EH (cell line): ENCODE measurements at places on chromosomes 5 and 9.

DNA sequence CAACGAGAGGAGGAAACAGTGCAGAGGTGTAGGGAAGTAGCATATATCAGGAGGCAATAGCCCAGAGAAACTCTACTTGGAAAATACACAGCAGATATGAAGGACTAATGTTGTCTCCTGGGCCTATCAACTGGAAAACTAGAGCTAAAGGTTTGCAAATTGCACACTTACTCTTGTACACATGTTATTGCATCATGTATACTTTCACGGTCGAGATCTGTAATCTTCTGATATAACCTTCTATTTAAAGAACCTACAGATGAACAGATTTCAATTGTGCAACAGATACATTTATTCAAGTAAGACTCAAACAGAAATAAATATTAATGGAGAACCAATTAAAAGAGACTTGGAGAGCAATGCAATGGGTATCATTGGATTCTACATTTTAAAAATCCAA is 256.3 kb upstream of the TMEM161B start:
- no peak for DNase-seq

- no peak for DNase-seq
Measured at GRCh38 chr9:99101812-99102211, 3.1 kb upstream of the TGFBR1 start.

DNA sequence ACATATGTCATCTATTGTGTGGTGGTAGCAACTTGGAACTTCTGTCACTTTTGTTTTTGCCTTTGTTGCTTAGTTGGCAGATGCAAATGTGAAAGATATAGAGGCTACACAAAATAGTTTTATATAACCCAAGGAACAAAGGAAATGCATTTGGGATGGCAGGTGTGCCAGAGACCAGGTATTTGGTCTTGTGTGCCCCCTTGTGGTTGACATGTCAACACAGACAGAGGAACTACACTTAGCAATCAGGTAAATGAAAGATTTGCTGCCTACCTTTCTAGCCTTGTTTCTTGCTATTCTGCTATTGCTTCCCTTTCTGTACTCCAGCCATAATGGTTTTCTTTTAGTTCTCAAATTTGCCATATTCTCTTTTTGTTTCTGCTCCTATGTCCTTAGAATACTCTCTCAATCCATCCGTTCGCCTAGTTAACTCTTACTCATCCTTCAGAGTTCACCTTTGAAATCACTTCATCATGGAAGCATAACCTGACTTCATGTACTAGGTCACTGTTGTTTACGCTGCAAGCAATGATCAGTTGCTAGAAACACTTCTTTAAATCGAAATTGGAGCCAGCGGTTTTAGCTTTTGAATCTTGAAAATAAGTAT is 119.5 kb downstream of the TRPM3 start:
- peak; percentile 41 for DNase-seq

DNA sequence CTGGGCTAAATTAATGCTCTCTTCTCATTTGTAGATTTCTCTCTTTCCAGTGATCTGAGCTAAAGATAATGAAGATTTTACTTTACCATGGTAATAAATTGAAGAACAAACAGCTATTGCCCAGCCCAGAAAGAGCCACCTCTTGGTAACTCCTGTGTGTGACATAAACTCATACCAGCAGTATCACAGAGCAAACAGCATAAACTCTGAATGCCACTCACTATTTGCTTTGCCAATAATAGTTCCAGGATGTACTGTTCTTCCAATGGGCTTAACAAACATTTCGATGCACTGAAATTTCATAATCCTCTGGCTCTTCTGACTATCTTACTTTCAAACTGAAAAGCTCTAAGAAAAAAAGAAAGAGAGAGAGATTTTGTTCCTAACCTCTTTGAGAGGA is 69.8 kb upstream of the RASEF start:
- no peak for DNase-seq

DNA sequence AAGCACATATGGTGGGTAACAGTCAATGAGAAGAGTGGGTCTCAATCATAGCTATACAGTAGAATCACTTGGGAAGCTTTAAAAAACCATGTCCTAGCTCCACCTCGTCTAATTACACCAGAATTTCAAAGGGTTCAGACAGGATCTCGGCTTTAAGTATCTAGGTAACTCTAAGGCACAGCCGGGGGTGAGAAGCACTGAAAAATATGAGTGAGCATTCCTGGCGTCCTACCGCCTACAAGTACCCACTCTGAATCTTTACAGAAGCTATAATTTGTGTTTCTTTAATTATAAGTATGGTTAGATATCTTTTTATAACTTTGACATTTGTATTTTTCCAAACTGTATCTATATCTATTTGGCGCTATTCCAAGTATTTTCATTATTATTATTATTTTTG is 16.1 kb downstream of the PAIP1 start:
- DNase-seq = no peak

GRCh38 chr9:2055203-2055658 is 40.1 kb downstream of the SMARCA2 start:
- peak; percentile 67 for DNase-seq

DNA sequence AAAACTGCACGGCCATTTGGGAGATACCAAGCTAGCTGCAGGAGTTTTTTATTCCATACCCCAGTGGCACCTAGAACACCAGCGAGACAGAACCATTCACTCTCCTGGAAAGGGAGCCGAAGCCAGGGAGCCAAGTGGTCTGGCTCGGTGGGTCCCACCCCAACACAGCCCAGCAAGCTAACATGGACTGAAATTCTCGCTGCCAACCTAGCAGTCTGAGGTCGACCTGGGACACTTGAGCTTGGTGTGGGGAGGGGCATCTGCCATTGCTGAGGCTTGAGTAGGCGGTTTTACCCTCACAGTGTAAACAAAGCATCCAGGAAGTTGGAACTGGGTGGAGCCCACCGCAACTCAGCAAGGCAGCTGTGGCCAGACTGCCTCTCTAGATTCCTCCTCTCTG is 108.9 kb upstream of the CHD1 start:
- DNase-seq = no peak

- DNase-seq = no peak
Measured at GRCh38 chr5:32102254-32102986, 71.7 kb downstream of the GOLPH3 start.

DNA sequence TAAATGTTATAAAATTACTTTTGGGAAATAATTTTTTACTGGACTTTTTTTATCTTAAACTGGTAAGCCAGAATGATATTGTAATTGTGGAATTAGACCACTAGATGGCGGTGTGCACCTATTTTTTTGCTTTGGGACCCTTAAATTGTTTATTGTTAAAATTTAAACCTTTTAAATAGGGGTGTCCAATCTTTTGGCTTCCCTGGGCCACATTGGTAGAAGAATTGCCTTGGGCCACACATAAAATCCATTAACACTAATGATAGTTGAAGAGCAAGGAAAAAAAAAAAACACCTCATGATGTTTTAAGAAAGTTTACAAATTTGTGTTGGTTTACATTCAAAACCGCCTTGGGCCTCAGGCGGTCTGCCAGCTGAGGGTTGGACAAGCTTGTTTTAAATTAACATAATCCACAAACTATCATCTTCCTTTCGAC is 28.4 kb upstream of the GADD45G start:
- peak; percentile 35 for DNase-seq

- no peak for DNase-seq
Measured at GRCh38 chr5:150630016-150630415, 10.4 kb upstream of the SYNPO start.

GRCh38 chr9:91239367-91240111 is 122.2 kb downstream of the AUH start:
- DNase-seq = no peak

DNA sequence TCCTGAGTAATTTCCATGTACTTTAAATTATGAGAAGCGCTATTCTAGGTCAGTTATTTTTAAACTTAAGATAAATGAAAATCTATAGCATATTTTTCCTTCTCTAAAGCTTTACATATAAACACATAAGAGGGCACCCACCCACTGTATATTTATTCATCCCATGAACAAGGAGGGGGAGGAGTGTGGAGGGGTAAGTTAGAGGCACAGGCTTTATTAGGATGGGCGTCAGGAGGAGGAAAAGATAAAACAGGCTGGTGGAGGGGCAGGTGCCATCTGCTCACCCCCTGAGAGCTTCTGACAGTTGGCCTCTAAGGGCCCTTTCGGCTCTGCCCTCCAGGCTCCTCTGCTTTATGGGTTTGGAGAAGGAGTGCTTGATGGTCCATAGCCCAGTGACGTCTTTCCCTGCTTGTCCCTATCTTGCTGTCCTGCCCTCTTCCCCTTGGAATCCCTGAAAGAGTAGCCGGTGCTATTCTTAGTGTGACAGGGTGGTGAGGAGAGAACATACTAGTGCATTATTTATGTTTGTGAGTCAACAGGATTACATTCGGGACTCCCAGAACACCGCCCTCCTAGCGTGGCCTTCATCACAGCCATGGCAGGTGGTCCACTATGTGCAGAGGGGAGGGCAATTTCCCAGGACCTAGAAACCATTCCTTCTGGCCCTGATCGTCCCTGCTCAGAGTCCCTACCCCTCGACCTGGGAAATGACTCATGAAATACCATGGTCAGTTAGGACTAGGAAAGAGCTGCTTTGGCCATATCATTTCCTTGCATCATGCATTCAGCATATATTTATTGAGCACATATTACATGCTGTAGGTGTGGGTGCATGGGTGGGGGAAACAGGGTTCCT is 7.9 kb upstream of the SYNPO start:
- peak; percentile 71 for DNase-seq

GRCh38 chr5:181204113-181204825 is 727 bp downstream of the TRIM7 start:
- DNase-seq = peak; percentile 58

GRCh38 chr5:1367149-1367548 is 22.2 kb upstream of the CLPTM1L start:
- DNase-seq = no peak

- DNase-seq = peak; percentile 61
Measured at GRCh38 chr9:35910613-35911359, 1.5 kb downstream of the SPAAR start.

GRCh38 chr5:854966-855743 is 4.4 kb upstream of the ZDHHC11 start:
- DNase-seq = no peak

- no peak for DNase-seq
Measured at GRCh38 chr5:80181618-80182211, 74.1 kb downstream of the SERINC5 start.

DNA sequence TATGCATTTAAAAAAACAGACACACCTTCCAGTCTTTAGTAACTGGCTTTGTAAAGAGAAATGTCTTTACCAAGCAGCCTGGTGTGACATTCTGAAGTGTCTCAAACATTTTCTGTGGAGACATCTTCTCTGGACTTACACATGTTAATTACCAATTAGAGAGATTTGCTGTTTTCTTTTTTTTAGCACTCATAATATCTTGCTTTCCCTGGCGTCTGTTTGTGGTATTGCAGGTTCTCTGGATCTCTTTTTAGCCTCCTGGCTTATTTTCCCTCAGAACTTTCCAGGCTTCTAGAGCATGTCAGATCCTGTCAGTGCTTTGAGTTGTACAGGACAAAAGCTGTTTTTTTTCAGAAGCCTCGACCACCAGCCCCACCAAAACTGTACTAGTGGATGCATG is 92.5 kb downstream of the MSX2 start:
- no peak for DNase-seq
